Activated CD4-positive, CD25-positive, alpha-beta regulatory T cell treated with anti-CD3 and anti-CD28 coated beads, Interleukin-2, amount 50 U/mL, for 72 hours (primary cell): ENCODE measurements at places on chromosomes 11 and 22.

GRCh38 chr11:70135625-70136059 is 57.5 kb downstream of the ANO1 start:
- no peak for DNase-seq

DNA sequence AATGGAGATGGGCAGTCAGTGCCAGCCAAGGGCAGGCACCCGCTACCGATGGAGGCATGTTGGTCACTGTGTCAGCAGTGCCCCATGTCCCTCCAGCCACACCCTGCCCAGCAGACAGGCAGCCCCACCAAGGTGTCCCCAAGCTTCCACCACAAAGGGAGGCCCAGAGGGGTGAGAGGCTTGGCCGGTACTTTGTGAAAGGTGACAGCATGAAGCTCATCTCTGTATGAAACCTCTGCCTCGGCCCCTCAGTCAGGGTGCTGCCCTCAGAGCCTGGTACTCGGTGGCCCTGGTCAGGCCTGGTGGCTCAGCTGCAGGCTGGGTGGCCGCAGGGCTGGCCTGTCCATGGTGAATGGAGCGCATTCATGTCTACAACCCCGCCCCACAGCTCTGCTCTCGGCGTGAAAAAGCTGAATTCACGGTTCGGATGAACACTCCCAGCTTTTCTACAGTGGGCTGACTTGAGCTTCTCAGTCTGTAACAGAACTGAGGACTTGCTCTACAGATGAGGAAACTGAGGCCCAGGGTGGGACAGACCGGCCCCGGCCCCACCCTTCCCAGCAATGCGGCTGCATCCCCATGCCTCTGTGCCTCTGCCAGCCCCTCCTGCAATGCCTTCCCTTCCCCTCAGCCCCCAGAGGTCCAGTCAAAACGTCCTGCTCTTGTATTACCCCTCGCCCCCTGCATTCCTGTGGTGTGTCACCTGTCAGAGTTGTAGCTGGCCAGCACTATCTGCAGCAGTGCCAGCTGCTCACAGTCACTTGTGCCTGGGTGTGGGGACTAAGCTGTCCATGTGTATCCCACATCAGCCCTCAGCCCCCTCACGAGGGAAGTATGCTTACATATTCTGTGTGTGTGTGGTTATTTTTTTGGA is 27.7 kb downstream of the RSPH14 start:
- no peak for DNase-seq

GRCh38 chr22:26589845-26590736 is at the start of gene TPST2:
TPST2 (minus strand) TSS chr22:26590132; CDS start chr22:26541630, 48,502 bp downstream.
- peak; percentile 83 for DNase-seq

GRCh38 chr11:23099256-23099655 is 239.0 kb upstream of the CCDC179 start:
- no peak for DNase-seq

DNA sequence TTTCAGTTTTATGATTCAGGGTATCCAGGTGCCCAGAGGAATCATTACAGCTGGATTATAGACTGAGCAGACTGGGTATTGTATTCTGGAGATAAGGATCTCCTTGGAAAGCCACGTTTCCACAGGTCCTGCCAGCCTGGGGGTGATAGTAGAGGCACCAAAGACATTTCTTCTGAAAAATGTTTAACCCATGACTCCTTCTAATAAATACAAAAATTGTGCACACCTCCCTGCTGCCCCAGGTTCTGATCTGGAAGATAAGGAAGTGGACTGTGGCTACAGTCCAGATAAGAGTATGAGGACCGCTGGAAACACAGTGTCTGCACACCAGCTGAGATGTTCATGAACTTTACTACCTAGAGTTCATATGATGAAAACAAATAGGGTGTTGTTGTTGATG is 192.5 kb downstream of the DBX1 start:
- no peak for DNase-seq

DNA sequence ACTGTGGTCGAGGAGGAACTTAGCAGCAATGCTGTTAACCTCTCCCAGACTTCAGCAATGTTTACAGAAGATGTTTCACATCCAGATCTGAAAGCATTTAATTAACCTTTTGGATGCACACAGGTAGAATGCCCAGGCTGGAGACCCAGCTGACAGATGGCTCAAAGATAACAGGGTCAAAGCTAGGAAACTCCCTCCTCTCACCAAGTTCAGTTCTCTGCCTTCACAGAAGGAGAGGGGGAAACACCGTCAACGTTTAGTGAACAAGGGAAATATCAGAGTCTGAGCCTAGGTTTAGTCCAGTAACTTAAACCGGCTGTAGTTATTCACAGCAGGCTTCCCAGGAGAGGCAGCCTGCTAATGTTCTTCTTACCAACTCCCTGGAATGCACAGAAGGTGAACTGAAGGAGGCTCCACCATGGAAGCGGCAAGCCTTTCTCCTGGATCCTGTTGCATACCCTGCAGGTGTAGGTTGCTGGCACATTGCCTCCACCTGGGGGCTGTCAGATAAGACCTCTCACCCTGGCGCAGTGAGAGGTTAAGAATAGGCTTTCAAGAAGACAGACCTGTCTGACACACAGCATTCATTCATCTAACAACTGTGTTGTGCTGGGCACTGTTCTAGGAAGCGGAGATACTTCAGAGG is 23.5 kb upstream of the ANKK1 start:
- DNase-seq: no peak

DNA sequence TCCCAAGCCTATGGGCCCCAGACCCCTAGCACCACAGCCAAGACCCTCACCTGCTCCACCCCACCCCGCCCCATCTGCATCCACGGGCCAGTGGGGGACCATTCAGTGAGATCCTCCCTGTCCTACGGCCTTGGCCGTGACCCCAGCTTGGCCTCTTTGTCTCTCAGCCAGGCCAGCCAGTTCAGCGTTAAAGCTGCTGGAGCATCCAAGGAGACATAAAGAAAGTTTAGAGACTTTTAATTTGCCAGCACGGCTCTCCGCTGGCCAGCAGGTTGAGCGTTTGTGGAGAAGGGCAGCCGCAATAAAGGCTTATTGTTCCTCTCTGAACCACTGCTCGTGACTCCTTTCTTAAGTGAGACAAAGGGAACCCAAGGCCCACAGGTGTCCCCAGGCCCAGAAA is 49.3 kb upstream of the LMO1 start:
- no peak for DNase-seq

DNA sequence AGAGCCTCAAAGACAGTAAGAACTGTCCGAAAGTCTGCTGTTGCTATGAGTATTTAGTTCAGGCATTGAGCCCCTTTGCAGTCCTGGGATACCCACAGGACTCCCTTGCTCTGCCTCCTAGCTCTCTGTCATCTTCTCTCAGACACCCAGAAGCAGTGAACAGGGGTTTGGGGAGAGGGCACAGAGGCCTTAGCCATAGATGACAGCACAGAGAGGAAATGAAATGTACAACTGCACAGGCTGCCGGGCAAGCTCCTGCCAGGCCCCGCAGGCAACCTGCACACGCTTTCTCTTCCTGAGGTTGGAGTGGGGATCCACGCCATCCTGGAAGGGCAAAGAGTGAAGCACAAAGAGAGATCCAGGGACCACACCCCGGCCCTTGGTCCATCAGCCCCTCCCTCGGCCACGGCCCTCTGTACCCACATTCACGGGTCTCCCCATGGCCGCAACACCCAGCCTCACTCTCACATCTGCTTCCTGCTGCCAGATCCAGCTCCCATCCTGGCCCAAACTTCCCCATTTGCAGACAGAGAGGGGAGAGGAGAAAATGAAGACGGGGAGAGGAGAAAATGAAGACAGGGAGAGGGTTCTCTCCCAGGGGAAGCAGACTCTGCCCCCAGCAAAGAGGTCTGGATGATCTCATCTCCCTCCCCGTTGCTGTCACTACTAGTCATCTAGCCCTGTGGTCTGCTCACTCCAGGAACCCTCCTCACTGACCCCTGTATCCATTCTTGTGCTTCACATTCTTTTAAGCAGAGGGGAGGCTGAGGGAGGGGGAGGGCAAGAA is 40.7 kb downstream of the CD6 start:
- DNase-seq: no peak

DNA sequence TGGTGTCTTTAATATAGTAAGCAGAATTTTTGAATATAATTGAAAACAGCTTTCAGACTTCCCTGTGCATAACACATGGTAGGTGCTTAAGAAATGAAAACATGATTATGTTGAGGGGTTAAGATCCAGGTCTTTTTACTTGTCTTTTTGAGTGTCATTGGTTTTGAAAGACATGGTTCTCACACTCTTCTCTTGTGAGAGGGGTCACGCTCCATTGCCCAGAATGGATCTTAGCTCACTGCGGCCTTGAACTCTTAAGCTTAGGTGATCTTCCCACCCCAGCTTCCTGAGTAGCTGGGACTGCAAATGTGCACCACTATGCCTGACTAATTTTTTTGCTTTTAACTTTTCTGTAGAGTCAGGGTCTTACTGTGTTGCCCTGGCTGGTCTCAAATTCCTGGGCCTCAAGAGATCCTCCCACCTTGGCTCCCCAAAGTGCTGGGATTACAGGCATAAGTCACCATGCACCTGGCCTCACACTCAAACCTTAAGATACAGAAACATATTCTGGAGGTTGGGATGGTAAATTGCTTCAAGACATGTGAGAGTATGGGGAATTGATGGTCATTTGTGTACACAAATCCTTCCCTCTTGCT is 1.4 kb downstream of the SPCS2 start:
- no peak for DNase-seq

GRCh38 chr11:57681168-57681567 is 13.3 kb downstream of the ZDHHC5 start:
- no peak for DNase-seq

- no peak for DNase-seq
These were observed 5.1 kb upstream of the STIP1 start for GRCh38 chr11:64180891-64181290.
